ENCODE measurements at places on chromosomes 7 and 10.

- DNase-seq = peak; percentile 70
Measured at GRCh38 chr10:123154711-123155505, 706 bp downstream of the BUB3 start.

DNA sequence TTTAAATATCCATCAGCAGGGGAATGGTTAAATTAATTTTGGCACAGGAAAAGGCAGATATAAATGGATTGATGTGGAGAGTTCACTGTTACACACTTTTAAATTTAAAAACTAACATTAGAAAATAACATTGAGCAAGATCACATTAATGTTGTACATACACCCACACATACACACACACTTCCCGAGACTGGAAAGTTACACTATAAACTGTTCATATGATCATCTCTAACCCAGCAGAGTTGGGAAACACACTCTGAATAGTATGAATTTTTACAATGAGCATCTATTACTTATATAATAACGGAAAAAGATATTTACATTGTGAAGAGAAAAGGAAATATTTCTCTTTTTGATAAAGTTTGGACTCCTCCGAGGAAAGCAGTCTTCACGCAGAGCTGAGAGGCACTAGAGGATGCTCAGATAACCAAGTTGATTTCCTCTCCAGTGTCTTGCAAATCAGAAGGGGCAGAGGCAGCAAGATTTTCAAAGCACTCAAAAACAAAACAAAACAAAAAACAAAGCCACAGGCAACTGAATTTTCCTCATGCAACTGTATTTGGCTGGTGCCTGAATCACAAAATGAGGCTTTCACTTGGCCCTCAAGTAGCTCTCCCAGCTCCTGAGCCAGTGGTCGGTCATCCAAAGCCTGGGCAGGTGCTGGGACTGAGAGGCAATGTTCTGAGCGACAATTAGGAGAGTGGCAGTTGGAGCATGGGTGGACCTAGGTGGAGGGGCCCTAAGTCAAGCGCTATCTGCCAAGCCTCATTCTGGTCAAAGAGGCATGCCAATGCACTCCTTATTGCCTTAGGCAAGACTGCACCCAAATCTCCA lies 10.5 kb upstream of the GATAD1 start:
- DNase-seq = no peak

DNA sequence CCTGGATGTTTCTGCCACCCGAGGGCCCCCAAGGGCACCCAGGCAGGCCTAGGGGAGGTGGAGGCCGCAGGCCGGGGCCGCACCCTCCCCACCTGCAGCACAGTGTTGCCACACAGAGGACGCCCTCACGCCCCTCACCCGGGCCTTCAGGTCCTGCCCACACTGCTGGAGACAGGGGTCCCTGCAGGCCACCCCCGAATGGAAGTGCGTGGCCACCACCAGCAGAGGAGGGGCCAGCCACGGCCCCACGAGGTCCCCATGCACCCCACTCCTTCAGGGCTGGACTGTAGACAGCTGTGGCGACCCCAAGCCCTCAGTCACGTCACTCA lies 35.4 kb downstream of the ADAP1 start:
- DNase-seq = no peak

DNA sequence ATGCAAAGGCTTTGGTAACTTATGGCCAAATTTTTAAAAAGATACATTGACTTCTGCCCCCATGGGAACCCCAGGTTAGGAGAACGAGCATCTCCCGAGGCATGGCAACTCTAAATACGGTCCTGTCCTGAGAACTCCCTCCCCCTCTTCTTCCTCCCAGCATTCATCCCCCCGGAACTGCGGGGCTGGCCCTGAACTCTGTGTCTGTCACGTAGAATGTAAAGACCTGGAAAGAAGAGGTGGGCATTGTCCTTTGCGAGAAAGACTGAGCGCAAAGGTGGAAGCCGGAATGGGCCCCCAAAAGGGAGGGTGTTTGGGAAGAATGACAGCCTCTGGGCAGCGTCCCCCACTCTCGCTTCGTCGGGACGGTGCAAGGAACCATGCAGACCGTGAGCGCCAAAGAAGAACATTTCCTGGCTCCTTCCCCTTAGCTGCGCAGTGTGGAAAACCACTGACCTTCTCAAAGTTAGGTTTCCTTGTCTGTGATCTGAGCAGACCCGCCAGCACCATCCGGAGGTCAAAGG lies 21.0 kb downstream of the SHH start:
- DNase-seq = no peak

DNA sequence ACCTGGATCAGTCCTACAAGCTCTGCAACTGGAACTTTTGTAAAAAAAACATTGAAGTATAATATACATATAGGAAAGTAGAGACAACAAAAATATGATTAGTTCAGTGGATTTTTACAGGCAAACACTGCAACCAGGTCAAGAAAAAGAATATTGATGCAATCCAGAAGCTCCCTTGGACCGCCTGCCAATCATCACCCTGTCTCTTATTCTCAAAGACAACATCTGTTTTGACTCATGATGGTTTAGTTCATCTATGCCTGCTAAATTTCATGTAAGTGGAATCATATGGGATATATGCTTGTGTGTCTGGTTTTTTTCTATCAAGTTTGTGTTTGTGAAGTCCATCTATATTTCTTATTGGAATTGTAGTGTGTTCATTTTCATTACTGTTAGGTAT lies 7.7 kb upstream of the HYCC1 start:
- no peak for DNase-seq

- DNase-seq = no peak
Measured at GRCh38 chr10:127418536-127419168, 130.5 kb upstream of the NPS start.

GRCh38 chr10:70480239-70480861 lies 1.8 kb downstream of the PALD1 start:
- DNase-seq = no peak

DNA sequence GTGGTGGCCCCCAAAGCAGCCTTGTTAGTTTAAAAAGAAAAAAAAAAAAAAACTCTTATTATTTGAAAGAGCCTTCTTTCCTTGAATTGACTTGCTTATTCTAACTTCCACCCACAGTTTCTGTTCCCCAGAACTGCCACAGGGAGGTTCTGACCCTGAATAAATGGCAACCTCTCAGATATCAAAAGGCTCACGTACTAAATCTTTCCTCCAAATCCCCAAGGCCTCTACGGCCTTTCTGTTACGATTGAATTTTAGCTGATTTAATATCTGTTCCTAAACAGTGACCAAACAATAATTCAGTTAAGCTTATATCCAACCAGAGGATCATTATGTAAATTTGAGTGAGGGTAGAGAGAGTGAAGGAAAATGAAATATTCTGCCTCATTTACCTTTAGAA lies 482.8 kb downstream of the GFRA1 start:
- DNase-seq = no peak

GRCh38 chr7:147519062-147519461 lies 1071.5 kb upstream of the C7orf33 start:
- no peak for DNase-seq
